ENCODE measurements at places on chromosomes 16 and 17.

GRCh38 chr17:17824783-17825614 lies 11.8 kb downstream of the SREBF1 start:
- DNase-seq, result no peak

DNA sequence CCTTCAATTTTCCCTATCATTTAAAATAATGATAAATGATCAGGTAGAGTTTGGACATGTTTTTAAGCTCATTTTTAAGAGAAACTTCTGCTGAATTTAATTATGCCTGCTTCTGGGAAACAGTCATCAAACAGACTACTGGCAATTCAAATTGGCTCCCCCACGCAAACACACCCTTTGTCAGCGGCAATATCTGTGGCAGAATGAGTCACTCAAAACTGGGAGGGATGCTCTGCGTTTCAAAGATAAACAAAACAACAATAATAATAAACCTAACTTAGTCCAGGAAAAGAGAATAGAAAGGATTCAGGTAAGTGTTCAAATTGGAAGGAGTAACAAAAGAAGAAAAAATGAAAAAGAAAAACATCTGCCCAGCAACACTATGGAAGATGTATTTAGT lies 108.1 kb upstream of the ERCC4 start:
- DNase-seq, result no peak

DNA sequence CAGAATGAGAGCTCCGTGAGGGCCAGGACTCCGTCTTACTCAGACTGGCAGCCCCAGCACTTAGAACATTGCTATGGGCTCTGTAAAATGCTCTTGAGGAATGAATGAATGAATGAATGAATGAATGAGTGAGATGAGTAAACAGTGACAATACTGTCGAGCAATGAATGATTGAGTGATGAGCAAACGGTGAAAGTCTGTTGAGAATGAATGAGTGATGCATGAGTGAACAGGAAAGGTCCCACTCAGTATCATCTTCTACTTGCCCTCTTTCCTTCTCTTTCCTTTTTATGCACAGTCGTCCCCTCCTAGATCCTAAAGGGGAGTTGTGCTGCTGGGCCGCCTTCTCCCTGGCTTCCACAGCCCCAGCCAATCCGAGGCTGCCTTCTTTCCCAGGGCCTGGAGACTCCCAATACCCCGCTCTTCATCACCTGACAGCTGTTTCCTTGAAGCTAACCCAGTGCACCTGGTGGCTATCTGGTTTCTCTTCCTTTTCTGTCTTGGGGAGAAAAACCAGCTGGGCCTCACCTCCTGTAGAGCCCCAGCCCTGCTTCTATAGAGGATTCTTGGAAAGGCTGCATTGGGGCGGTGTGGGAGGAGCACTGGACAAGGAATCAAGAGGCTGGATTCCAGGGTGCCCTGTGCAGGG lies 32.7 kb upstream of the CACNG1 start:
- no peak for DNase-seq

DNA sequence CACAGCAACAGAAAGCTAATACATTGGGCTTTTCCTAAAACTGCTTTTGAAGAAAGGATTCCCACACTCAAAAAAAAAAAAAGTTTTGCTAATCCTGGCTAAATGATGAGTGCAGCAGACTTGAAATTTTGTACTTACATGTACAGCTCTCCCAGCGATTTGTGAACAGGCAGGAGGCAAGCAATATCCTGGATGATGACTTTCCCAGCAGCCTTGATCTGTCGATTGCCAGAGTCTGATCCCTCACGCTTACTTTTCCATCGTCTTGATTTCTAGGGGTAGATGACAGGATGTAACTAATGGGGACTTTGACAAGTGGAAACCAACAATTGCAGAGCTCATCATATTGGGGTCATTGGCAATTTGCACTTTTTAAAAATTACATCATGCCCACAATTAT lies 91.4 kb downstream of the WDR59 start:
- DNase-seq, result no peak

DNA sequence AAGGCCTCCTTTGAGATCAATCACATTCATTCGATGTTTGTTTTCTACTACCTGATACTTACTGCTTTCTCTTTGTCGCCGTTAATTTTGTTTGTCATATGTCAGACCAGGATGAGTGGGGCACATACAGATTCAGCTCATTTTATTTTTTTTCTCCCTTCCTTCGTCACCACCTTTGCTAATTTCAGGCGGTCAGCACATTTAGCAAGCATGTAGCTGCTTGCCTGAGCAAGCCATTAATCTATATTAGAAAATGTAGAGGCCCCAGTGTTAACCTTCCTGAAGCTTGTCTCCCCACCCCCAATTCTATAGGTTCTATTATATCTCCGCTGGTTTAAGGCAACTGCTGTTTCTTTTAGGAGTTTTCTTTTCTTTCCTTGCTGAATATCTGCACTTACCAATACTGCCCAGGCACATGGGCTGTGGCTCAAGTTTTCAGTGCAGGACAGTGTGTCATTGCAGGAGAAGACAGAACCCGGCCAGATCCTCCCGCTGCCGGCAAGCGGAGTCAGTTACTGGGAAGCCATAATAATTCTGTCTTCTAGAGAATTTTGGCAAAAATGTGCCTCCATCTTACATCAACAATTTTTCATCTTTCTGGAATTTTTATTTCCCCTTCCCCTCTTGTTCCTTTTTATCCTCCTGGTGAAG lies 714.3 kb downstream of the WWOX start:
- no peak for DNase-seq

- DNase-seq, result no peak
These were observed 449.8 kb downstream of the KCNJ18 start for GRCh38 chr17:22142091-22142490.

DNA sequence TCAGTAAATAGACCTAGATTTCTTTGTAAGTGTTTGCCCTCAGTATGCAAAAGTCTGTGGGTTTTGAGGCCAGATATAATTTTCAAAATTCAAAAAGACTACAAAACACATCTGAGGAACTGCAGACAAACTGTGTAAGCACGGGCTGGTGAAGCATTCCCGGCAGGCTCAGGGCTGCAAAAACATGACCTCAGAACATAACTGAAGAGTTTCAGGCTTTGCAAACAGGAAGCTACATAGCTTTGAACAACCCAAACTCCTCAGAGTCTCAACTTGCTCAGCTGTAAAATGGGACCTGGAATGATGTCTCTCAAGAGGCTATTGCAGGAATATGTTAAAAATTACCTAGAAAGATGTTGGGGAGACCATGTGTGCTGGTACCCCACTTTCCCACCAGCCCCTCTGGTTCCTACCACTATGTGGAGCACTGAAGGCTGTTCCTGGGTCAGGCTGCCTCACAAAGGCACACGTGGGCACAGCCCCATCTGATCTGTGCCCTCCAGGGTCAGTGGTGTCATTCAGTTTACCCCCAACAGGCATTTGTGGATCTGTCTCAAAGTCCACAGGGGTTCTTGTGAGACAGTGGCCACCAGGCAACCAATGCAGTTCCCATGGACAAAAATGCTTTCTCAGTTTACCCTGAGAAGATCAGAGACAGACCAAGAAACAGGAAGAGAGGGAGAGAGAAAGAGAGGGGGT lies 72.9 kb downstream of the CREBBP start:
- DNase-seq, result no peak

- DNase-seq, result no peak
These were observed 168.4 kb upstream of the TBX2 start for GRCh38 chr17:61230972-61231820.

DNA sequence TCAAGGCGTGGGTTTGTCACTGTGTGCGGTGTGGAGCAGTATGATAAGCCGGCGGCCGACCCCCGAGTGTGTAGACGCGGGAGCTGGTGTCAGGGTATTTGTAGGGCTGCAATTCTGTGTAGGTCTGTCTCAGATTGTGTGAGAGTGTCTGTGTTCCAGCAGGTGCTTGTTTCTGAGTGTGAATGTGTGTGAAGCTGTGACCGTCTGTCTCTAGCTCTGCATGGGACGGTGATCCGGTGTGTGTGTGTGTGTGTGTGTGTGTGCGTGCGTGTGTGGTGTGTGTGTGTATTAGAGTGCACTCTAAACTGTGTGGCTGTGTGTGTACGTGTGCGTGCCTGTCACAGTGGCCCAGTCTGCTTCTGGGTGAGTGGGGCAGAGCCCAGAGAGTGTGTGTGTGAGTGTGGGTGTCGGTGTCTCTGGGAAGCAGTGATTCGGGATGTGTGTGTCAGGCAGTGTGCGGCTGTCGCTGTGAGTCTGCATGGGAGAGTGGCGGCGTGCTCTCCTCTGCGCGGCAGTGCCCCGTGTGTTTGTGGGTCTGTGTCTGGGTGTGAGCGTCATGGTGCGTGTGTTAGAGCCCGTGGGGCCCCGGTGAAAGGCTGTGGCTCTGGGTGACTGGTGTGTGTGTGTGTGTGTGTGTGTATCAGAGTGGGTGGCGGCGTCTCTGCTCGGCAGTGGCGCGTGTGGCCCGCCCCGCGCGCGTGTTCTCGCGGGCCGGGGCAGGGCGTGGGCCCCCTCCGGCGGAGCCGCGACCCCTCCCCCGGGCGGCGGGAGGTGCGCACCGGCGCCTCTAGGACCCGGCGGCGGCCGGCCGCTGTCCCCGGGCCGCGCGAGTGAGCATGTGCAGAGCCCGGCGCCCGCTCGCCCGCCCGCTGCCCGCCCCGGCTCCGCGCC lies at the start of gene WSCD1:
Gene WSCD1 (plus strand): TSS at position 841 of the 891 bp plus-strand sequence. CDS start 10,280 bp downstream, outside the sequence.
- DNase-seq, result no peak

Data from NCI-H2227 treated with DMSO at 0.1 percent for 48 hours (cell line).